Anterior cingulate cortex (tissue), 58 donors: ENCODE measurements at places on chromosomes 12 and 14.

- DNase-seq: no peak
Measured at GRCh38 chr12:124906606-124907261, 7.7 kb downstream of the UBC start.

GRCh38 chr14:95619785-95620417, 66.3 kb upstream of the TCL1B start:
- DNase-seq: no peak

- no peak for DNase-seq
Measured at GRCh38 chr12:49956663-49957569, 4.8 kb upstream of the AQP5 start.

DNA sequence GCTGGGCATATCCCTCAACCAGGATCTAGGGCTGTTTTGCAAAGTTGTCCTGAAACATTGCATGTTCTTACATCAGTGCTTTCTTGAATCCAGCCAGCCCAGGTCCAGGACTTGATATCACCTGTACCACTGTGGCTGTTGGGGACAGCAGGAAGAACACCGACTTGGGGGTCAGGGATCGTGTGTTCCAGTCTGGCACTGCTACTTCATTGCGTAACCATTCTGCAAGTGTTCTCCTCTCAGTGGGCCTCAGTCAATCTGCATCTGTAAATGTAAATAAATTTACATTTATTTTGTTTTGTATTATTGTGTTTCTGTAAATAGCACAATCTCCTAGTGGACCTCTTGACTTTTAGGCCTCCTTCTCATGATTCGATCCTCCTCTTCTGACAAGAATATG, 167.3 kb downstream of the SUDS3 start:
- no peak for DNase-seq

GRCh38 chr12:3222979-3223378, 145.8 kb downstream of the TSPAN9 start:
- DNase-seq: no peak

DNA sequence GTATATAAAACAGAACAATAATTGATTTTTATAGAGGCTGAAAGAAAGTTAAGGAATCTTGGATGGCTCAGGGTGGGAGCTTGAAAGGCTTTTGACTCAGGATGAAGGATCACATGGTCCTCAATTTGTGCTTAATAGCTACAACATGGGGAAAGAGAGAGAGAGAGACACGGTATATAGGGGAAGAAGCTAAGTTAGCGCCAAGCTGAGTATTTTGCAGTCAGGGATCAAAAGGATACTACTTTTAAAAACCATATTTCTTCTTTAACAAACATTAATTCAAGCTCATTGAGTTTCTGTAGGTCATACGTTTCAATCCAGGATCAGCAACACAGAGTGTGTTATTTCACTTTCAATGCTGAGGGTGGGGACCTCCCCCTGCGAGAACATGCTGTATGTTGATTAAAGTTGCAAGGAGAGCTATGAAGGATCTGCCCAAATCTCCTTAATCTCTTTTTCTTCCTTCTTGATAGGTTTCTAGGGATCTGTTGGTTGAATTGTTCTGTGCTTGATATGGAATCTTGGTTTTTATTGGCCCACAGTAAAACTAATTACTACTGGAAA, 133.1 kb upstream of the NUDT4 start:
- no peak for DNase-seq

- DNase-seq: no peak
Measured at GRCh38 chr12:69553628-69554248, 31.5 kb upstream of the CCT2 start.

DNA sequence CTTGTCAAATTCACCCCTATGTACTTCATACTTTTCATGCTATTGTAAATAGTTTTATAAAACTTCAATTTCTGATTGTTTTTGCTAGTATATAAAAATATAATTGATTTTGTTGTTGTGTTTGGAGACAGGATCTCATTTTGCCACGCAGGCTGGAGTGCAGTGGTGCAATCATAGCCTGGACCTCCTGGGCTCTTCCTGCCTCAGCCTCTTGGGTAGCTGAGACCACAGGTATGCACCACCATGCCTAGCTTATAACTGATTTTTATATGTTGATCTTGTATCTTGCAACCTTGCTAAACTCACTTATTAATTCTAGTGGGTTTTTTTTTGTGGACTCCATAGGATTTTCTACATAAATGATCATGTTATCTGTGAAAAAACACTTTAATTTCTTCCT, 23.5 kb downstream of the ATP5MC2 start:
- no peak for DNase-seq

DNA sequence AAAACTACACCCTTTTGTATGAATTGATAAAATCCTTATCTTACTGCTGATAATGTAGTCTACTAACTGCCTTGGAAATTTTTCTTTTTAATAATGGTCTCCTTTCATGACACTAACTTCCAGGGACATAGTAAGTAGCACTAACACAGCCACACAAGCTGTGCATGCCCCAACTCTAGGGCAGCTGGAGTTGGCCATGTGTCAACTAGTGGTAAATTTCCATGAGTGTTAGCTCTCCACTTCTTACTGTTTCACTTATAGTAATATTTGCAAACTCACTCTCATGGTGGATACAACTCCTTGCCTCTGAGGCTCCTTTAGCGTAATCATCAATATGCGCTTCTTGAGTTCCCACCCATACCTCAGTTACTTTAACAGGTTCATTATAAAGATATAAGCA, 38.0 kb downstream of the LGR5 start:
- no peak for DNase-seq

- DNase-seq: no peak
Measured at GRCh38 chr12:2347137-2347843, 294.5 kb downstream of the CACNA1C start.

- DNase-seq: no peak
Measured at GRCh38 chr12:11568762-11569478, 80.6 kb upstream of the ETV6 start.
